ENCODE measurements at places on chromosomes 3 and 15.

GRCh38 chr3:172115787-172116186 is 76.4 kb downstream of the FNDC3B start:
- DNase-seq = no peak

DNA sequence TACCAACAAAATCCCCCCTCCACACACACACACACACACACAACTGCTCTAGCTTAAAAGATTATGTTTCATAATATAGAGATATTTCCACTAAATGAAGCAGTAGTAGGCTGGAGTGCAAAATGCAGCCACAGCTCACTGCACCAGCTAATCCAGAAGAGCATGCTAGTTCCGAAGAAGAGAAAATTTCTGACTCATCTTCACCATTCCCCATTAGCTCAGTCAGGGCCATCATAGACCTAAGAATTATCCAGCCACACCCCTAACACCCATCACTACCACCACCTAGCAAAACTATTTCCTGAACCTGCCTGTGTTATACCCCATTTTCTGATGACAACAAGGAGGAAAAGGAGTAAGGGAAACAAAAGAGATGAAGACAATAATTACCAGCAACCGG is 67.1 kb upstream of the UBE2E2 start:
- DNase-seq = no peak

- DNase-seq = no peak
Observed at GRCh38 chr3:12601072-12601471, 44.2 kb downstream of the MKRN2 start.

DNA sequence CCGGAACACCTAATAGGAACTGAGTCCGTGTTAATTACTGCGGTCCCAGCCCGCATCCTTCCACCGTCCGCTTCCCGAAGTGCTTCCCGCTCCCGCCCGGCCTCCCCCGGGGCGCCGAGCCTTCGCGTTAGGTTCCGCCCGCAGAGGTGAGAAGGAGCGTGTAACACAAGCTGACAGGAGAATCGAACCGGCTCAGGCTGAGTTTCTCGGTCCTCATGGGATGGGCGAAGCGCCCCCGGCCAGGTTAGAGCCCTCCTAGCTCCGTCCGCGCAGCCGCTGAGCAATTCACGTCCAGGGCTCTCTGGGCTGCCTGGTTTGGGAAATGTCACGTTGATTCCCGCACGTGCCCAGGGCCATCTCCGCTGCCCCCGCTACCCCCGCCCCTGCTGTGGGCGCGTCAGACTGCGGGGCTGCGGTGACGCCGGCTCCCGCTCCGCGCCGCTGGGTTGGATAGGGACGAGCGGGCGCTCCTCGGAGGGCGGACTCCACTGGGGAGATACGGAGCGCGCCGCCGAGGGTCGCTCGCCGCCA is 954 bp downstream of the CLDN11 start:
- DNase-seq = no peak

DNA sequence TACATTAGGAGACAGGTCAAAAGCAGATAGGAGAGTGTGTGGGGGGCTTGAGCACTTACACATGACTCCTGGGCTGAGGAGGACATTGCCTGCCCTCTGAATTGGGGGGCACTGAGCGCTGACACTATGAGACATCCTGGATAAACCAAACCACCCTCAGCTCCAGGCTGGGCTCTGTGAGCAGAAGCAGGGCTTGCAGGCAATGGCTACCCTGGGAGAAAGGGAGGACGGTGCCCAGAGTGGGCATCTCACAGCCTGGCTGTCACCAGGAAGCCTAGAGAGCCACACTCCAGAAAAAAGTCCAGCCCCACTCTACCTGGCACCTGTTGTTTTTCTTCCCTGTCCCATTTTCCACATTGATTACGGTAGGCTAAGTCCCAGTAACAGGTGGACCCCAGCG is 8.2 kb upstream of the KLF13 start:
- no peak for DNase-seq

DNA sequence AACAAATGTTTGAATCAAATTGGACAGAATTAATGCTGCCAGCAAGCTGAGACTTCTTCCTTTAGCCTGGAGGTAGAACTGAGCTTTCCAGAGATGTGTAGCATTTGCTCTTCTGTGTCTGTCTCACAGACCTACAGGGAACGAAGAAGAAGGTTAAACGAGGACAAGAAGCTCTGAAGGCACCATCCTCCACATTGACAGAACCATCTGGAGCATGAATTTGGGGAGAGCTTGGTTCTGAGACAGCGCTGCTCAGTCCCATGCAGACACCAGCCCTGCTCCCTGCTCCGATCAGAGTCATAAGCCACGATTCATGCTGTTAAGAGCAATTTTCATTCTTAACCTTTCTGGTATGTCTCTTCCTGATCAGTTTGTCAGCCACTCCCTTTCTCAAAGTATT is 7.7 kb upstream of the KY start:
- DNase-seq = no peak

DNA sequence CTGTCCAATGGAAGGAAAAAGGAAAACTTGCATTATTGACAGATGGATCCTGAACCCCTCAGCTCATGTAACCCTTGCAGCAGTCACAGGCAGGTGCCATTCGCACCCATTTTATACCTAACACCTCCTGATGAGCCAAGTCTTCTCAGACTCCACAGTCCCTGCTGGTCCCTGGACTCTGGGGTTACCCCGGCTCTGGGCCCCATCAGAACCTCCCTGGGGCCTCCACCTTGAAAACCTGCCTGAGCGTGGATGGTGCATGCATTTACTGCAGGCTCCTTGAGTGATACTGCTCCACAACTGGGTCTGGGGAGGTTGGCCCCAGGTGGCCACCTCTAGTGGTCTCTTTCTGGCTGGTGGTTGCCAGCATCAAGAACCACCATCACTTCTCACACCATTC is 15.9 kb upstream of the DOCK3 start:
- DNase-seq = no peak

DNA sequence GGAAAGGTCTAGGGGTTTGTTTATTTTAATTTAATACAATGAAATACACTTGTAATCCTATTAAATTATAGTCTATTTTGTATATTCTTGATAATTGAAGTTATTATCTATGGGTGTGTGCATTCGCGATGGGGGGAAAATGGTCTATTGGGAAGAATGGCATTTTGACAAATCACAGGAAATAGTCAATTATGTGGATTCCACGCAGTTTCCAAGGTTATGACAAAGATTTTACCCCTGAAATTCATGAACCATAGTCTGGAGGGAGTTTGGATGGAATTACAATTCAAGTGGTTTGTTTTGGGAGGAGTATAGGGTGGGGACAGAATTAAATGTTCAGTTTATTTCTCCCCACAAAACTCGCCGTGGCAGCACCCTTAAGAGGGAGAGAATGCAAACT is 66.5 kb downstream of the RBMS3 start:
- no peak for DNase-seq

- no peak for DNase-seq
Observed at GRCh38 chr3:152511904-152512303, 243.2 kb downstream of the MBNL1 start.

DNA sequence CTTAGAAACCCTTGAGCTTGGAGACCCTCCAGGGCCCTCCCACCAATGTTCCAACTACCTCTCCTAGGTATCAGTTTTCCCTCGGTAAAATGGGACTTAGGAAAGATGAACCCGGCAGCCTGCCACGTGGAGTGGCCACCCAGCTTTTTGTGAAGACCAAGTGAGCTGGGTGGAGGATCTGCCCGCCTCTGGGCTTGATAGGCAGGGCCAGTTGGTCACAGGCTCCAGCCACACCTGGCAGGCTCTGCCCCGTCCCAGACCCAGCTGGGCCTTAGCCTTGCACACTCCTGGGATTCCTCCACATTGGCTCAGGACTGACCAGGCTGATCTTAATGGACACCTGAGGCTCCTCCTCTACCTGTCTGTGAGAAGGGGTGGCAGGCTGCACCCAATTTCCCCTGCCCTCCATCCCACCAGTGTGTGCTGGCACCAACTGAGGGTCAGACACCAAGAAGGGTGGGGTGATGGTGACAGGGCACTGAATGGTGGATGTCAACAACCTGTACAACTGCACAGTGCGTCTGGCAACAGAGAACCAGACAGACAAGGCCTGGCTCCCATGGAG is 761 bp upstream of the GRIP2 start:
- DNase-seq = no peak

- no peak for DNase-seq
Observed at GRCh38 chr3:23479026-23479425, 275.9 kb downstream of the UBE2E2 start.

GRCh38 chr15:66661432-66662096 is 40.5 kb upstream of the SMAD6 start:
- DNase-seq = no peak

DNA sequence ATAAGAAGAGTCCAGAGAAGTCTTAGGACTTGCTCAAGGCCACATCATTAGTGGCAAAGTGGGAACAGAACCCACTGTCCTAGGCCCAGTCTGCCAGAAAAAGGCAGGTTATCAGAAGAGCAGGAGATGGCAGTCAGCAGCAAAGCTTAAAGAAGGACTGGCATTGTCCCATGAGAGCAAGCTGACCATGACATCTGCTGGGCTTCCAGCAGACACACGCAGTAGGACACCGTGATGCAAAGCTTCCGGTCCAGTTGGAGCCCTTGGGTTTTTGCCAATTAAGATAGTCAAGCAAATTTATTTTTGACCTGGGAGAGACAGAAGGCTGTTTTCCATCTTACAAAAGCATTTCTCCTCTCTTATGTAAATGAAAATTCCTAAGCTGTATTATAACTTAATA is 42.1 kb downstream of the ZBTB38 start:
- DNase-seq = no peak

- no peak for DNase-seq
Observed at GRCh38 chr3:135412475-135412874, 553.1 kb upstream of the PPP2R3A start.

DNA sequence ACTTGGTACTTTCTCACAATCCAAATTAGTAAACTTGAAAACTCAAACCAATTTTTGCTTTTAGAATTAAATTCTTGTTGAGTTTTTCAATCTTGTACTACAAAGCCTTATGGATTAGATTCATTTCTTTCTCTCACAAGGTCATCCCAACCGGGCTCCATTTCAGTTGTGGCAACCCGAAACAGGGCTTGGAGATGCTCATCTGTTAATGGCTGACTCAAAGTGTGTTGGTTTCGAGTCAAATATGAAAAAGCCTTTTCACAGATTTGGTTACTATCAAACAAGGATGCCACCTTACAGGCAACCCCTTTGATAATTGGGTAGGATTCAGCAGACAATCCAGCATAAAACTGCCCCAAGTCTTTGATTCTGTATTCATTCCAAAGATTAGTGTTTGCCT is 1.8 kb downstream of the EPM2AIP1 start:
- DNase-seq = no peak

GRCh38 chr3:74463515-74463914 is 150.9 kb downstream of the CNTN3 start:
- no peak for DNase-seq

GRCh38 chr15:58933281-58934113 is at the start of gene SLTM:
SLTM (minus strand) TSS chr15:58933679; CDS start chr15:58933565, 114 bp downstream.
- peak; percentile 94 for DNase-seq

DNA sequence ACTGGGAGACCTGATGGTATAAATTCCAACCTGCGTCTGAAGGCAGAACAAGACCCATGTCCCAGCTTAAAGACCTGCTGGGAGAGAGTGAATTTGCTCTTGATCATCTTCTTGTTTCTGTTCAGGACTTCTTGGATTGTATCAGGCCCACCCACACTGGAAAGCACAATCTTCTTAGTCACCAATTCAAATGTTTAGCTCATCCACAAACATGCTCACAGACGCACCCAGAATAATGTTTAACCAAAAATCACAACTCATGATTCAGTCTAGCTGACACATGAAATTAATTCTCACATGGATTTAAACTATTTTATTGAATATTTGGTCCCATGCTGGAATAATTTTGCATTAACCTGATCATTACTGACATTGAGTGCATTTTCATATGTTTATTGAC is 37.8 kb upstream of the GOLGA6L2 start:
- DNase-seq = no peak

DNA sequence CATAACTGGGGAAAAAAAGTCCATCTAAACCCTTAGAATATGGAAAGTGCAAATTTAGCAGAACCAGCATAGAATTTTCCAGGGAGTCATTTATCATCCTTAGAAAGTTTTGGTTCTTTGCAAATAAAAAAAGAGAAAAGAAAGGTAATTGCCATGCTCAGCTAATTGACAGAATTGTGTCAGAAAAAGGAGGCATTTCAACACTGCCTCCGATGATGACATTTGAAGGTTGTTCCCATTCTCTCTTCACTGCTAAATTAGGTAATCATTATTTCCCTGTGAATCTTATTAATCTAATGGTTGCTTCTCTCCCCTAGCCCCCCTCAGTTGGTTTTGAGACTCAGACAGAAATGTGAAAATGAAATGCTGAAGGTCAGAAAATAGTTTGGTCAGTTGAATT is 139.2 kb downstream of the PDCD6IP start:
- DNase-seq = no peak

- DNase-seq = no peak
Observed at GRCh38 chr3:23262766-23263165, 59.6 kb downstream of the UBE2E2 start.

All from activated naive CD8-positive, alpha-beta T cell treated with anti-CD3 and anti-CD28 coated beads for 36 hours (primary cell).